Stimulated activated CD4-positive, alpha-beta T cell treated with anti-CD3 and anti-CD28 coated beads, Interleukin-12 subunit alpha, Interleukin-12 subunit beta, amount 100 ng/mL, for 24 hours (primary cell): ENCODE measurements at places on chromosomes 6 and 20.

DNA sequence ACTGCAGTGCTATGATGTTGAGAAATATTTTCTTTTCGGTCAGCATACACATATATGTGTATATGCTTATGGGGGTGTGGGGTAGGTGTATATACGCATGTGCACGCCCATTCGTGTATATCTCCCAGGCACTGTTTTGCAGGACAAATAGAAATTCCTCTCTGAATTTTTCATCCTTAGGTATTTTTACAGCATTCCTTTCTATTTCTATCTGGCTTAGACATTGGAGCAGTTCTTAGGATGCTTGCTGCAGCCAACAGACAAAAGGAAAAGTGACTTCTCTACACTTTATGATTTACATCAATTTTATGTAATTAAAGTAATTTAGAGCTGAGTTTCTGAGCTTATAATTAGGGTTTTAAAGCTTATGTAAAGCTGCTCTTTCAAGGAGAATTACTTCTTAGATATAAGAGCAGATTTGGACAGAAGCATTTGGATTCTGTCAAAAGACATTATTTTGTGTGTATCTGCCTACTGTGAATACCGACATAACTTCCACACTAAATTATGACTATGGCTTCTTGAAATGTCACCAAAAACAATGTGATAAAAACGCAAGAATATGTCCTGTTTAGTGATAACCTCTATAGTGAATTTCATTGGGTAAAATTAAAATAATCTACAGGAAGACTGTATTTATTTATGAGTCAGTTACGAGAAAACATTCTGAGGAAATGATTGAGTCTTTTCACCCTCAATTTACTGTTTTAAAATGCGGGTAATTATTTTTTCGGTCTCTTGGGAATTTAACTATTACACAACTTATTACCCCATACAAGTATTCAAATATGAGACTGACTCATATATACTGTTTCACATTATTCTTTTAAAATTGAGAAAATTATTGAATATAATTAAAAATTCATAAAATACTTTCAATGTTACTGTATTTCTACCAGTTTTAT, 21.3 kb upstream of the CEP43 start:
- DNase-seq: no peak

DNA sequence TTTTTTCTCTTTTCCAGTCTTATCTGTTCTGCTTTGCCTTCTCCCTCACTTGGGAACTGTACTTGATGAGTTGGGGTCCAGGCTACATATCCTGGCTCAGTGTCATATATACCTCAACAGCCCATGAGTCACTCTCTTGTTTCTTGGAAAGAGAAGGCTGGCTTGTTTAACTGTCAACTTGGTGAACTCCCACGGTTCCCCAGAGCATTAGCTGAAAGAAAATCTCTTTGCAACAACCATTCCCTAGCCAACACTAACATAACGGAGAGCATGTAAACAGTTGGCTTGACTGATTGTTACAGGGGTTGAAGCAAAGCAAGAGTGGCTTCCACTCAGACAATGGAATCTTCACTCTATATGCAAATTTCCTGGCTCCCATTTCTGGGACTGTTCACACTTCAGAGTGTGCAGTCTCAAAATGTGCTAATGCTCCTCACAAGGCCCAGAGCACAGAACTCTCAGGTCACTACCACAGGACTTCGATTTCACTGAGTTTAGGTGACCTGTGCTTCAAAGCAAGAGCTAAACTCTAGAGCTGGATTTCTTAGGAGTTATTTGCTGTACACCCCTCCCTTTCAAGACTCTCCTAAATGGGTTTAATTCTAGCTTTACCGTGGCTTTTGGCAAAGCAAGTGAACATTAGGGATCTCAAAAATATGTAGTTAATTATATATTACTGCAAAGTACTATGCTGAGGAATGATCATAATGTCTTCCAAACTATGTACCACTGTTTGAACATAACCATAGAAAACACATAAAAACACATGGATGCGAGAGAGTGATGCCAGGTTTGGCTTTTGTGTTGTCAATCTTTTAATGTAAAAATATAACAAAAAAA, 609.8 kb downstream of the RFPL4B start:
- no peak for DNase-seq

- DNase-seq: no peak
Observed at GRCh38 chr20:56859801-56860261, 230.7 kb downstream of the TFAP2C start.

- peak; percentile 29 for DNase-seq
Observed at GRCh38 chr6:31615748-31616147, 714 bp downstream of the AIF1 start.

DNA sequence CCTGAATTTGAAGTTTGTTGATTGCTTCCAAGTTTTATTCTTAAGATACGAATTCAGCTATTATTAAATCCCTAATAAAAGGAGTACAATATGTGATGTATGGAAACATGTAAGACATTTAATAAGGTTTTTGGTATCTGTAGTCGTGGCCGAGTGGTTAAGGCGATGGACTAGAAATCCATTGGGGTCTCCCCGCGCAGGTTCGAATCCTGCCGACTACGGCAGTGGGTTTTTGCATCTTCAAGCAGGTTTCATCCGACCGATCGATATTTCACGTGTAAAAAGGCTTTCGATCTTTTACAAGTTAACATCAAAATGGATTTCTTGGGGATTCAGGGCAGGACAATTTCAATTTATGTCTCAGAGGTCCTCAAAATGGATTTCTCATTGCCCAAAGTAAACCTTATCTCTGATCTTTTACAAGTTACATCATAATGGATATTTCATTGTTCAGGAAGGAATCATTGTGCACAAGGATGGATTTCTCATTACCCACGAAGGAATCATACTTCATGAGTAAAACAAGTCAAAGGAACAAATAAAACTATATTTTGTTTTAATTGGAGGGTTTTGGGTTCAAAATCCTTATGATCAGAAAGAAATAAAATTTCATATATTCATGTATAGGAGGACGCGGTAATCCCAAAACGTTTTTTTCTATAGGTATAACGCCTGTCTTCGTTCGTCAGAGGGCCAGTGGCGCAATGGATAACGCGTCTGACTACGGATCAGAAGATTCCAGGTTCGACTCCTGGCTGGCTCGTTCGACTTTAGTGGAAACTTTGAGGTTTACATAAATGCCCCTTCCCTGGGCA, 37.3 kb upstream of the BTN3A2 start:
- peak; percentile 77 for DNase-seq

- no peak for DNase-seq
Observed at GRCh38 chr6:139860203-139860602, 485.8 kb upstream of the CITED2 start.

DNA sequence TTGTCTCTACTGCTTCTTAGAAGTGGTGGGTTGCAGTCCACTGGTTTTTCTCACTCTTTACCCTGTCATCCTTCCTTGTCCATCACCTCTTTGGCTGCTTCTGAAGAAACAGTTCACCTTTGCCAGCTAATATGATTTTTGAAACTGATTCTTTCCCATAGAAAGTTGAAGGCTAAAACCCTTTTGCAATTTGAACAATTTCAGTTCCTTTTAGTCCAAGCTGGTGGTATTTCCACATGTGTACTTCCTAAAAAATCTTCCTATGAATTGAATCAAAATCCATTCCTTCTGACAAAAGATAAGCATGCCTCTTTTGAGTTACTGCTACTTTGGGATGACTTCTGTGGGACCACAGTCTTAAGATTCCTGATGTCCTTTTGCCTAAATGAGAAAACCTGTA, 210.0 kb upstream of the MAN1A1 start:
- DNase-seq: no peak

GRCh38 chr20:23754731-23755130, 4.0 kb upstream of the CST1 start:
- DNase-seq: no peak

- no peak for DNase-seq
Observed at GRCh38 chr6:72959821-72960220, 265.5 kb downstream of the KHDC1L start.

DNA sequence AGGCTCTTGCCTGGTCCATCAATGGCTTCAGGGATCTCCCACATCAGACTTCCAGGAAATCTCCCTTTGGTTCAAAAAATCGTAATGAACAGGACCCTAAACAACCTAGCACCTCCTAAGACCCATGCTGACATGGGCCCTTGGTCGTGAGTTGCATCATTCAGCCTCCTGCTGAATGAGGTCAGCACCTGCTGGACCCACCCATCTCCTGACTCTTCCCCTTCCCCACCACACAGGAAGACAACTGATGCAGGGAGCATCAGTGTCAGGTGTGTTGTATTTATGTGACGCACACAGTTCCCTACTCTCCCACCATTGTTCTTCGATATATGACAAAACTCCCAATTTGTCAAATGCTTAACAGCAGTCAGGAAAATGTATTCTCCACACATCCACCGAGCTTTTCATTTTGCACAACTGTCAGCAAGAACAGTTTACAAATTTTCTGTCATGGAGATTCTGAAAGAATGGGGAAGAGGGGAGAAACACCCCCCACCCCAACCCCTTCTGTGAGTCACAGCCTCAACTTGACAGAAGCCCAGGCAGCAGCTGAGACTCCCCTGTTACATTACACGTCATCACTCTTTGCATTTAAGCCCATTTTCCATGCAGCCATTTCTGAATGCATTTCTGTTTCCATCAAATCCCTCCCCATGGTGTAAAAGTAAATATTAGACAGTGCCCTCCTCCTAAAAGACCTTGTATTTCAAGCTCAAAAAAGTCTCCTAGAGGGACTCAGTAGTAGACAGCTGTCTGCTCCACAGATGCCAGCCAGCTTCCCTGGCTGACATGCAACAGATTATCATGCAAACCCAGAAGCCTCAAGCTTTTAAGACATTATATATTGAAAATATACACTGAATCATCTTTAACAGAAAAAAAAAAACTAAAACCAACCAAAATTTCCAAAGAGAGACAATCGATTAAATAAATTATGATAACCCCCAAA, 577.5 kb downstream of the PTPRT start:
- no peak for DNase-seq

- DNase-seq: no peak
Observed at GRCh38 chr6:8539453-8539852, 104.1 kb upstream of the SLC35B3 start.

DNA sequence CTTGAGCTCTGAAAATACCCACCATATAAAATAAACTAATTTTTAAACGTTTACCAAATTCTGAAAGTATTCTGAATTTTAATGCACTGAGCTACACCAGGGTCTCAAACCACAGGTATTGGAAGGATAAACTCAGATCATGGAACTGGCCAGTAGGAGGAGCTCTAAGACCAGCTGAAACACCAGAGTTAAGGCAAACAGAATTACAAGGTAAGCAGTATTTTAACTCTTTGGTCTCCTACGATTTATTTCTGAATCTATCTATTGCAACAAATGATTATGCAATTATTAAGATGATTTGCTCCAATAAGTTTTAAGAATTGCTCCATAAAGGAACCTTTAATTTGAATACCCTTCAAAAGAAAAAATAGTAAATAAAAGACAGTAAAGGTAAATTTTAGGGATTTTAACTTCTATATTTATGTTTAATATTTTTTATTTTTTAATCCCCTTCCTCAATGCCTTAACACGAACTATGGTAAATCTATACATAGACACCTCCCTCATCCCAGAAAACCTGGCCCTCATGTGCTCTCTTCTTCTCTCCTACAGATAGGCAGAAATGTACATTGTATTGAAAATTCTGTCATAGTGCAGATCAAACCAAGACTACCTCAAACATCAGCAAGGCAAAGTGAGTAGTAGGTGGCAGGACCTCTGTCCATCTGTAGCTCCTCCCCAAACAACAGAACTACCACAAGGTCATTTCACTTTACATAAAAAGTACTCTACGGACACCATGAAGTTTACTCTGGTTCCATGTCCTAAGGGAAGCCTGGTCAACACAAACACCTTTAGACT, 58.4 kb downstream of the SMLR1 start:
- peak; percentile 53 for DNase-seq

- DNase-seq: no peak
Observed at GRCh38 chr6:138397128-138398122, 6.6 kb upstream of the HEBP2 start.

- DNase-seq: no peak
Observed at GRCh38 chr6:128925765-128926164, 42.8 kb downstream of the LAMA2 start.

GRCh38 chr6:156854466-156855161, 77.4 kb downstream of the ARID1B start:
- DNase-seq: no peak

DNA sequence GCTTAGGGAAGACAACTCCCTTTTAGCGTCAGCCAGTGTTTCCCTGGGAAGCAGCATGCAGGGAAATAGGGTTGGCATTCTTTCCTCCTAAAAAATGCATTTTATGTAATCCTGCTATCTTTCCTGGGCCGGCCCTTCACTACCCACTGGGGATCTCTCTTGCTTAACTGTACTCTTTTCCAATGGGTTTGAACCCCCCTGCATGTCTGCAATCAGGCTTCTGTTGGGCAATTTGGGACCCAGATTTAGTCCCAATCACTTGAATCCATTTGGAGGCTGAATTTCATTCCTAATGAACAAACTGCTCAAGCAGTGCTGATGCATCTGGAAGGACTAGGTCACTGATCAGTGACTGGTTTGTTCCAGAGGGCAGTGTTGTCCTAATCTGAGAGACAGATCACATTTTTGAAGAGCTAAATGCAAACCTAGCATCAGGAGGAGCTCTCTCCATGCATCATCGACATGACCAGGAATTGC, 152.0 kb downstream of the TSHZ2 start:
- DNase-seq: no peak
